CD4-positive, alpha-beta T cell treated with Interleukin-17A for 4 hours (primary cell): ENCODE measurements at places on chromosomes 2 and 18.

DNA sequence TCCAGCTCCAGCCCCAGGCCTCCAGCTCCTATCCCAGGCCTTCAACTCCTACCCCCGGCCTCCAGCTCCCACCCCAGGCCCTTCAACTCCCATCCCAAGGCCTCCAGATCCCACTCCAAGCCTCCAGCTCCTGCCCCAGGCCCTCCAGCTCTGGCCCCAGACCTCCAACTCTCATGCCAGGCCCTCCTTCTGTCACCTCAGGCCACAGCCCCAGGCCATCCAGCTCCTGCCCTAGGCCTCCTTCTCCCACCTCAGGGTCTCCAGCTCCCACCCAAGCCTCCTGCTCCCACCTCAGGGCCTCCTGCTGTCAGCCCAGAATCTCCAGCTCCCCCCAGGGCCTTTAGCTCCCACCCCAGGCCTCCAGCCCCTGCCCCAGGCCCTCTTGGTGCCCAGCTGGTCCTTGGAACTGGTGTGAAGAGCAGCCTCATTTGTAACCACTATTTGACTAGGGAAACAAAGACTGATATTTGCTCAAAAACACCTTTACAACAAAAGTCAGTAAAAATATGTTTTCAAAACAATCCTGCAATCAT, 67.8 kb upstream of the SALL3 start:
- no peak for DNase-seq

DNA sequence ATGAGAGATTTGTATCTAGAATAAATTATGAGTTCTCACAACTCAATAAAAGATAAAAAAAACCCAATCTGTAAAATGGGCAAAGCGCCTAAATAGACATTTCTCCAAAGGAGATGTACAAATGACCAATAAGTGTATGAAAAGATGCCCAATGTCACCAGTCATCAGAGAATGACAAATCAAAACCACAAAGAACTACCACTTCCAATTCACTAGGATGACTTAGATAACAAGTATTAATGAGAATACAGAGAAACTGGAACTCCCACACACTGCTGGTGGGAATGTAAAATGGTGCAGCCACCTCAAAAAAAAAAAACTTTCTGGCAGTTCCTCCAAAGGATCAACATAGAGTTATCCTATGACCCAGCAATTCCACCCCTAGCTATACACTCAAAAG, 17.4 kb upstream of the COL6A3 start:
- DNase-seq: no peak

DNA sequence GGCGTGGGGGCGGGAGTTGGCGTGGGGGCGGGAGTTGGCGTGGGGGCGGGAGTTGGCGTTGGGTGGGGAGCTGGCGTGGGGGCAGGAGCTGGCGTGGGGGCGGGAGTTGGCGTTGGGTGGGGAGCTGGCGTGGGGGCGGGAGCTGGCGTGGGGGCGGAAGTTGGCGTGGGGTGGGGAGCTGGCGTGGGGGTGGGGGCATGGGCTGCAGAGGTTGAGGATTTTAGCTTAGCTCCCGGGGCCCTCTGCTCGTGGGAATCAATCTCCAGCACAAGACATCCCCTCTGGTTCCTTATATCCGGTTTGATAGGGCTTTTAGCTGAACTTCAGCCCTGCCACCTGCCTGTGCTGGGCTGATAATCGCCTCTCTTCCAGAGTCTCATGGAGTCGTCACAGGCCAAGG, 177.0 kb downstream of the LDLRAD4 start:
- DNase-seq: no peak

GRCh38 chr2:181581534-181581933, 75.4 kb downstream of the CERKL start:
- DNase-seq: no peak

- no peak for DNase-seq
Observed at GRCh38 chr18:48006415-48007175, 76.1 kb upstream of the SMAD2 start.

DNA sequence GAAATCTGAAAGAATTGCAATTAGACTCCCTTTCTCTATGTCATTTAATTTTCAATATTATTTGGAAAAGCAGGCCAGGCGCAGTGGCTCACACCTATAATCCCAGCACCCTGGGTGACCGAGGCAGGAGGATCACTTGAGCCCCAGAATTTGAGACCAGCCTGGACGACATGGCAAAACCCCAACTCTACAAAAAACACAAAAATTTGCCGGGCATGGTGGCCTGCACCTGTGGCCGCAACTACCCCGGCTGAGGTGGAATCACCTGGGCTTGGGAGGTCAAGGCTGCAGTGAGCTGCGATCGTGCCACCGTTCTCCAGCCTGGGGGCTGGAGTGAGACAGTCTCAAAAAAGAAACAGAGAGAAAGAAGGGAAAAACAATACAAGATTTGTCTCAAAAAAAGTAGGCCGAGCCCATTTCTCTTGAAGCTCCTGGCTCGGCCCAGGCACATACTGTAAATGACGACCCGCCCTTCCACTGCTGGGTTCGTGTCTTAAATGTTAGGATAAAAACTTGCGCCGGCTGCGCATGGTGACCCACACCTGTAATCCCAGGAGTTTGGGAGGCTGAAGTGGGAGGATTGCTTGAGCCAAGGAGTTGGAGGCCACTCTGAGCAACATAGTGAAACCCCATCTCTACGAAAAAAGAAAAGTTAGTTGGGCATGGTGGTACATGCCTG, 31.1 kb upstream of the GPC1 start:
- DNase-seq: no peak

- DNase-seq: peak; percentile 83
Observed at GRCh38 chr2:111121828-111122630, 1.3 kb downstream of the BCL2L11 start.

DNA sequence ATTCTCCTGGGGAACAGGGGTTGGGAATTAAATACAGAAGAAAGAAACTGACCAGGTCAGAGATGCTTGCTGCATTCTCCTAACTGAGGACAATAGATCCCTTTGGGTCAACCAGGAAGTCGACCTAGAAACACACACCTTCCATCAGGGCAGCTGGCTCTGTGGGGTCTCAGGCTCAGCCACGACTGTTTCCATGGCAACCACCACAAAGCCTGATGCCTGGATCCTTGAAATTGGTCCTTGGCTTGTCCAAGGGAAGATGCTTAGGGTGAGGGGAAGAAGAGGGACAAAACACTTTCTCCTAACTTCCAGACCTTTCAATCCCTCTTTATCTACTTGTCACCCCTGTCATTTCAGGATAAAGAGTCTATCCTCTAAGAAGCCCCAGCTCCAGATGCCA, 194.4 kb downstream of the ALK start:
- no peak for DNase-seq

DNA sequence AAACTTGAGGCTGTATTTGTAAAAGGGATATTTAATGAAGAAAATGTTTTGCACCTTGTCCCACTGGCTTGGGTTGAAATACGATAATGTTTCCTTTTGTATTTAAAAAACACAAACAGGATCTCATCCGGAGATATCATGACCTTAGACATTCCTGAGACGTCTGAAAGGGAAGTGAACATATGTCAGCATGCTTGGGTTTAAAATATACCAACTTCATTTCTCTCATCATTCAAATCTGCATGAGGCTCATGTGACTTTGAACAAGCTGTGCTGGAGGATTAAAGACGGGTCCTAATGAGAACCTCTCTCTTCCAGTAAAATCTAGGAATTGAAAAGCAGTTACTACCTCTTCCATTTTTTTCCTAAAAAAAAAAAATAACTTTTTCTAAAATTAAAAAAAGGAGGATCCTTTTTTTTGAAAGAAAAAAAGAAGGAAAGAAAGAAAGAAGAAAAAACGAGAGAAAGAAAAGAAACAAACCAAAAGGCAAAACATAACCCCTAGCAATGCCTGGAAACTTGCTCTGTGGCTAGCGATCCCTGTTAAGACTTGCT, 106.8 kb upstream of the ZFP36L2 start:
- no peak for DNase-seq

DNA sequence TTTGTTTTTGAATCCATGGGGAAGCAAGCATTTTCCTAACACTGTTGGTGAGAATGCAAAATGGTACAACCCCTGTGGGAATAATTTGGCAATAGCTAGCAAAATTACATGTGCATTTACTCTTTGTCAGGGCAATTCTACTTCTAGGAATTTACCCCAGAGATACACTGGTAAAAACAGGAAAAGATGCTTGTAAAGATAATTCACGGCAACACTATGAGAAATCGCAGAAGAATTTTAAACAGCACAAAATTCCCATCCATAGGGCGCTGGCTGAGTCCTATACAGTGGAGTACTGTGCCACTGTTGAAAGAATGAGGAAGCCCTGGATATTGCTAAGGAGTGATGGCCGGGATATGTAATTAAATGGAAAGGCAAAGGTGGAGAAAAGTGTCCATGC, 75.8 kb downstream of the DGKD start:
- DNase-seq: no peak

DNA sequence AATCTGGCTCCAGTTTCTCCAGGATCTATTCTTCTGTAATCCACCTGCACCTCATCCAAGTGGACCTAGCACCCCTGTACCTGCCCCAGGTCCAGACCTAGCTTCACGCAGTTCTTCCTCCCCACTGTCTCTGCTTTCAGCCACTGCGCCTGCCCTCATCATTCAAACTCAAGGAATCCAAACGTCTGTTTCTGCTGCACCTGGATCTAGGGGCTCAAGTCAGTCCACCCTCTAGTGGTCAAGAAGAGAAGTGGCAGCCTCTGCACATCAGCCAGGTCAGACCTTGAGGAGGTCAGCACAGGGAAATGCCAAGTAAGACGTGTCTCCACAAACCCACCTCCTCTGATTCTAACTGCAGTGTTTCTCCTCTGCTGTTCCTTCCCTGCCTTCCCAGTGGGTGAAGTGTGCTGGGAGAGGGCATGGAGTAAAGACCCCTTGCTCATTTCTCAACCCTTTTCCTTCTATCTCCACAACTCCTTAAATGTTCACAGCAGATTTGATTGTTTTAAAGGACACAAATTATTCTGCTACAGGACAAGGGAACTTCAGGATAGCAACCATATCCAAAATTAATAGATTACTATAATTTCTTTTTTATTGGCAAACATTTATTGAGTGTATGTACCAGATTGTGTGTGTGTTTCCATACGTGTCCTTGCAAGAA, 8.6 kb upstream of the RNF152 start:
- peak; percentile 42 for DNase-seq
